ENCODE measurements at places on chromosomes 5 and 9. TPM values are rescaled to one million over a fixed set of nuclear protein-coding genes. Genes with fewer than 3 reads are reported as not detected.

Gene CDC25C
- total RNA-seq = 14.9 TPM

Gene NR5A1
- not detected for total RNA-seq

Gene IRX1
- total RNA-seq = not detected

Gene UAP1L1
- total RNA-seq = 10.8 TPM

Gene RANBP3L
- not detected for total RNA-seq

Gene IL5
- total RNA-seq = not detected

Gene FREM1
- total RNA-seq = not detected

Gene ORM1
- not detected for total RNA-seq

DNA sequence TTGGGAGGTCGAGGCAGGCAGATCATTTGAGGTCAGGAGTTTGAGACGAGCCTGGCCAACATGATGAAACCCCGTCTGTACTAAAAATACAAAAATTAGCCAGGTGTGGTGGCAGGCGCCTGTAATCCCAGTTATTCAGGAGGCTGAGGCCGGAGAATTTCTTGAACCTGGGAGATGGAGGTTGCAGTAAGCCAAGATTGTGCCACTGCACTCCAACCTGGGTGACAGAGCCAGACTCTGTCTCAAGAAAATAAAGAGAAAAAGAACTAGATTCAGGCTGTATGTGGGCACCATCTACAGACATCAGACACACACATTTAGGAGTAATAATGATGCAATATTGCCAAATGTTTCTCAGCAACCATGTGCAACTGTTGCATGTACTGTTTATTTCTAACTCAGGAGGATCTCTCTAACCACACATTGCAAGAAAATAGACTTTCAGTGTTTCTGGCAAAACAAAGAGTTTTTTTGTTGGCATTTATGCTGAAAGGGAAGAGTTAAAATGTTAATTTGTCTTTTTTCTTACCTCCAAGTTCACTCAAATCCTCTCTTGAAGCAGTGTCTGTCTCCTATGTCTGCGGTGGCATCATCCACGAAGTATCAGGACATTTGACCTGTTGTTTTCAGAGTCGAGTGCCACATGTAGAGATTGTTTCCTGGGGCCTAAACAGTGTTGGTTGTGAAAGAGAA, 5.1 kb upstream of the ORM1 start:
- no peak for DNase-seq

DNA sequence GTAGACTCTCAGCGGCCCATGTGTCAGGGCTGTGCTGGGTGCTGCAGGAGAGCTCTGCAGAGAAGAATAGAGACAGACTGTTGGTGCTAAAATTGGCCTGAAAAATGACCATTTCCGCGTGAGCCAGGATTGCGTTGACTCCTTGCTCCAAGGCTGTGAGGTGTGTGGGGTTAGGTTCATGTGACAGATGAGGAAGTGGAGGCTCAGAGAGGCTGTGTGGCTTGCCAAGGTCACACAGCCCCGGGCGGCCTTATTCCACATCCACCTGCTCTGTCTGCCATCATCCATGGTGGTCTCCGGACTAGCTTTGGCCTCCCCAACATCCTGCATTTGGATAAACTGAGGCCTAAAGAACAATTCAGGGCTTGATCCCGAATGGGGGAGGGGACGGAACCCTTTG, 15.2 kb downstream of the NEK6 start:
- no peak for DNase-seq

- DNase-seq = no peak
Observed at GRCh38 chr5:17061973-17062470, 125.9 kb upstream of the MYO10 start.

GRCh38 chr5:68169903-68170302, 45.7 kb upstream of the PIK3R1 start:
- no peak for DNase-seq

- DNase-seq = no peak
Observed at GRCh38 chr5:119022017-119022745, 33.8 kb upstream of the DTWD2 start.

GRCh38 chr9:123978981-123979380, 32.6 kb upstream of the LHX2 start:
- DNase-seq = no peak

DNA sequence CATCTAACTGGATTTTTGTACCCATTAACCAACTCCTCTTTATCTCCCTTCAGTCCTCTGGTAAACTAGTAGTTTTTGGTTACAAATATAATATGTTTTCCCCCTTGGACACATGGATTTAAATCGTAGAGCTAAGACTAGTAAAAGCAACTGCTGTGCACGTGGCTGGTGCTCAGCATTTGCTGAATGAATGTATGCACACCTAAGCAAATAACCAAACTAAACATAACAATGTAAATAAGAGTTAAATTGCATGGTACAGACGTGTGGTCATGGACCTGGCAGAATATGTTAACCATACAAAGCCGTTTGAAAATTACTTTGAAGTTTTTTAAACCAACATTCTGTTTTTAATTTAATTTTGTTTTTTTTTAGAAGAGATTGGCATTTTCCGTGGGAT, 65.2 kb upstream of the FYB1 start:
- DNase-seq = no peak

DNA sequence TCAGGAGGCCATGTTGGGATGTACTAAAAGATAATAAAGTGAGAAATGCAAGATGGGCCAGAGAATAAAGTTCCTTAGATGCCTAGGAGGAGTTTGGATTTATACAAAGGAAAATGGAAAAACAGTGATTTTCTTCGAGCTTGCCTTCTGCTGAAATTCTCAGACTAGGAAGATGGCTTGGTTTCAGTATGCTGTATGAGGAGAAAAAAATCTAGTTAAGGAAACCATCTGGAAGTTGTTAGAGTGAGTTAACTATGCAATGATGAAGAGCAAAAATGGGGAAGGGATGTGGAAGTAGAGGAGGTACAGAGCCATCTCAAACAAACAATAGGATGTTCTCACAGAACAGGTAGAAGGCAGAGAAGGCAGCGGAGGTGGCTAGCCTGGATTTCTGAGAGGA, 162.9 kb upstream of the FTMT start:
- no peak for DNase-seq

DNA sequence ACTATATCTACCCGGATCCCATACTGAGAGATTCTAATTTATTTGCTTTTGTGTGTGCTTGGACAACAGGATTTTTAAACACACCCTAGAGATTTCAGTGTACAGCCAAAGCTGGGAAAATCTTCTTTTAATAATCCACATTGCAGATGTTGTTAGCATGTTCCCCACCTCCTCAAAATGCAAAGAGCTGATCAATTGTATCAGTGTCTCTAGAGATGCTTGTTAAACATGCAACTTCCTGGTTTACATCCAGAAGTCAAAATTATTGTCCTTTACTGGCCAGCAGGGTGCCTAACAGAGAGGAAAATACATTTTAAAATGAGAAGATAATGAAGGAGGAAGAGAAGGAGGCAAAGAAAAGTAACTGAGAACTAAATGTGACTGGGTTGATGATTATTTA, 793.3 kb downstream of the SEMA5A start:
- DNase-seq = no peak

- DNase-seq = no peak
Observed at GRCh38 chr9:137194388-137194787, 5.9 kb downstream of the SSNA1 start.

DNA sequence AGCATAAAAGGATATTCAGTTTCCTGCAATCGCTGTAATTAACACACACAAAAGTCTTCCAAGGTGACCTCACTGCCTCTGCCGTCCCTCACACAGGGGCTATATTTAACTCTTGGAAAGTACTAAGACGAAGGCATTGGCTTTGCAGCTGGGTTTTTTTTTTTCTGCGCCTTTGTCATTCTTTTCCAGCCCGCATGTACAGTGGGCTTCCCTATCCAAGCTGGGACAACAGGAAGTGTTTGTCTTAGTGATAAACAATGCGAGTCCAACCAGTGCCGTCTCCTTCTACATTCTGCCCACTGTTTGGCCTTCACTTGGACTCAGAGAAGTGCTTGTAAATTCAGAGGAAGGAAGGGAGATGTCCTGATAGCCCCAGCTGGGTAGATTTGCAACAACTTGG, 17.6 kb downstream of the AFAP1L1 start:
- DNase-seq = no peak

Measured in Calu3 (cell line).